Effector memory CD8-positive, alpha-beta T cell (primary cell): ENCODE measurements at places on chromosomes 16 and 17.

DNA sequence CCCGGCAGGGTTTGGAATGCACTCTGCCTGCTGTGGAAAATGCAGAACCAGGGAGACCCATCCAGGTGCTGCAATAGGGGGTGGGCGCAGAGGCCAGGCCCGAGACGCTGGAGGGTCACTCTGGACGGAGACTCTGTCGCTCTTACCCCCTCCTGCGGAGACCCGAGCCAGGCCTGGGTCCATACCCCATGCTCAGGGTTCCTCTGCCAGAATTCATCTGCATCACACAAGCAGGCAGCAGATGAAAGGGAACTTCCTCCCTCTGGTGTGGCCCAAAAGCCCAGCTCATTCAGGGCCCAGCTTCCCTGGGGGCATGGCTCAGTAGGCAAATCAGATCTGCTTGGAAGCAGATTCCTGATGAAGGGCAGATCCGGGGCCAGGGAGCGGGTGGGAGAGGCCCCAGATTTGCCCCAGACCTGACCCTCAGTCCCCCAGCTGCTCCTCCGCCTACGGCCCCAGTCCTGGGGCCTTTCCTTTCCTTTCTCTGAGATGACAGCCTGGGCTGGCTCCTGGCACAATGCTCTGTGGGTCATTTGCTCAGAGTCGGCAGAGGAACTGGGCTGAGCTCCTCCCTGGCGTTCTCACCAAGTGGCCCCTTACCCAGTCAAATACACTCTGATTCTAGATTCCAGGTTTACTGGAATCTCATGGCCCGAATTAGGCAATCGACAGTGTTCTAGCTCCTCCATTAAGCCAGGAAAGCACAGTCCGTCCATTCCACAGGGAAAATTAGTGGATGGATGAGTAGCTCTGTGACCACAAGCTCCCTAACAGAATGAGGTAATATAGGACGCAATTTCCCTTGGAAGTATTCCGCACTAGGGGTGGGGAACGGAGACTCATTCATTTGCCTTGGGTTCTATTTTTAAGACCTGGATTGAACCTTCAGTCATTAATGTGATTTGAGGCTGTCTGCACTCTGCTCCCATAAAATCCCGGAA, 19.1 kb upstream of the RASD1 start:
- H3K27me3 ChIP-seq: no peaks in the 10 kb centered on the region
- H3K4me1 ChIP-seq: no peaks in the 10 kb centered on the region
- DNase-seq: no peak
- H3K27ac ChIP-seq: no peak overlapping the region
- no peaks in the 10 kb centered on the region for H3K36me3 ChIP-seq

DNA sequence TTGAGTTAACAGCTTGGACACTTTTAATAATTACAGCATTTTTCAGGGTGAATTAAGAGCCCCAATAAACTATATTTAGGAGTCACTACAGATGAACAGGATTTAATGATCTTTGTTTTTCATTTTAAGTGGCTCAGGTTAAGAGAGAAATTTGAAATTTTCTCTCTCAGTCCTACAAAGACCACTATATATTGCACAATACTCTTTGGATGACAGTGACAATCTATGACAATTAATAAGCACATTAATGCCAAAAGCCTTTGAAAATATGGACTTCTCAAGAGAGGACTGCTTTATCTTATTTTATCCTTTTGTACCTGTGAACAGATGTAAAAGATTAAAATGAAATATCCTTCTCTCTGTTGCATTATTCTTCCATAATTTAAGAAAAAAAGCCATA, 151.1 kb upstream of the IRX5 start:
- no peaks in the 10 kb centered on the region for H3K4me1 ChIP-seq
- H3K27ac ChIP-seq: no peak overlapping the region
- H3K27me3 ChIP-seq: no peaks in the 10 kb centered on the region

DNA sequence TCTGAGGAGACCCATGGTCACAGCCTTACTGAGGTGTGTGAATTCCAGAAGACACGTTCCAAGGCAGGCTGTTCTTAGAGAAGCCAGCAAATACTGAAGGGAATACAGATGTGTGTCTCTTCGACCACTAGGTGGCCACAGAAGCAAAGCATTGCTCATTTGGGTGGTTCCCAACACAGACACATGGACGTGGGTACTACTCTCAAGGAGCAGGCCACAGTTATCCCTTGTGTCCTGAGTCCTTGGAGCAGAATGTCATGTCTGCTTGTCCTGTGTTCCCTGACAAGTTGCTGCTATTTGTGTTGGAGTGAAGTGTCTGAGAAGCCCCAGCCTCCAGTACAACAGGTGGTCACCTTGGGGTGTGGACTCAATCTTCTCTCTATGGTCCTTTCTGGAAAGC, 30.3 kb downstream of the HMOX2 start:
- peak overlapping the region; percentile 96 for H3K27ac ChIP-seq
- peak; percentile 57 for DNase-seq
- peaks cover 50% of the 10 kb centered on the region for H3K36me3 ChIP-seq
- H3K4me3 ChIP-seq: peak overlapping the region; percentile 78
- no peaks in the 10 kb centered on the region for H3K27me3 ChIP-seq

DNA sequence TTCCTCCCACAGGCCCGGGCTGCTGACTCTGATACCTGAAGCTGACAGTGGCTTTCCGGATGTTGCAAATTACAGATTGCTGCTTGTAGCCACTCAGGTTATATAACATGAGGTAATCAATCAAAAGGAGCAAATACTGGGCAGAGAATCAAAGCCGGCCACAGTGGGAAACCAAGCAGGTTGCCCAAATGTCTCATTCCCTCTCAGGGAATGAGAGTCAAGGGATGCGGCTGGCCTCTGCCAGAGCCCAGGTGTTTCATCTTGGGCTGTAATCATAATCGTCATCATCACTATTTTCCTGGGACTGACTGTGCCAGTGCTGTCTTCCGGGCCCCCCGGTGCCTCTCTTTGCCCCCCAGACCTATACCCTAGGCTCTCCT, 292.4 kb upstream of the FOXF1 start:
- H3K4me3 ChIP-seq: no peak overlapping the region
- peaks cover 29% of the 10 kb centered on the region for H3K27me3 ChIP-seq
- no peak for DNase-seq
- peaks cover 2% of the 10 kb centered on the region for H3K4me1 ChIP-seq

- H3K27me3 ChIP-seq: no peaks in the 10 kb centered on the region
- no peak overlapping the region for H3K4me3 ChIP-seq
- DNase-seq: no peak
- peaks cover 13% of the 10 kb centered on the region for H3K36me3 ChIP-seq
Observed at GRCh38 chr17:4318596-4318995, 47.9 kb downstream of the UBE2G1 start.

- no peak for DNase-seq
- H3K27me3 ChIP-seq: no peaks in the 10 kb centered on the region
- H3K4me3 ChIP-seq: no peak overlapping the region
- peaks cover 49% of the 10 kb centered on the region for H3K36me3 ChIP-seq
- no peak overlapping the region for H3K27ac ChIP-seq
- peaks cover 28% of the 10 kb centered on the region for H3K4me1 ChIP-seq
Observed at GRCh38 chr17:1434150-1434549, 21.9 kb downstream of the CRK start.

DNA sequence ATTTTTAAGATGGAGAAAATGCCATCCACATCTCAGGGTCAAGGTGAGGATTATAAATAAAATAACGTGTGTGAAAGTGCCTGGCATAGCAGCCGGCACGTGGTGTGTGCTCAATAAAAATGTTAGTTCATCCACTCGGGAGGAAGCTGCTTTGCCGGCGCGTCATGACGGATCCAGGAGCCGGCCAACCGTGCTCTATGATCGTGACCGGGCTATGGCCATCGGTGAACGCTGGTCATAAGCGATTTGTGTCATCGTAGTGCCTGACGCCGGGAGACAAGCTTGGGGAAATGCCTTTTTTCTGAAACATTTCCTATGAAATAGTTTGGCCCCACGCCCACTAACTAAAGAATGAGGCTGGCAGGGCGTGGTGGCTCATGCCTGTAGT, 74.0 kb downstream of the CMC2 start:
- H3K4me3 ChIP-seq: peak overlapping the region; percentile 77
- no peaks in the 10 kb centered on the region for H3K36me3 ChIP-seq
- H3K27me3 ChIP-seq: peaks cover 80% of the 10 kb centered on the region
- H3K27ac ChIP-seq: no peak overlapping the region

- peaks cover 21% of the 10 kb centered on the region for H3K27me3 ChIP-seq
- H3K4me3 ChIP-seq: no peak overlapping the region
- H3K4me1 ChIP-seq: no peaks in the 10 kb centered on the region
- H3K36me3 ChIP-seq: no peaks in the 10 kb centered on the region
- DNase-seq: no peak
Observed at GRCh38 chr17:10328206-10328605, 44.6 kb downstream of the MYH13 start.

- H3K4me1 ChIP-seq: no peaks in the 10 kb centered on the region
- H3K27me3 ChIP-seq: no peaks in the 10 kb centered on the region
- no peak overlapping the region for H3K27ac ChIP-seq
- H3K4me3 ChIP-seq: no peak overlapping the region
- no peaks in the 10 kb centered on the region for H3K36me3 ChIP-seq
Observed at GRCh38 chr17:63221939-63222338, 224.2 kb downstream of the CYB561 start.

DNA sequence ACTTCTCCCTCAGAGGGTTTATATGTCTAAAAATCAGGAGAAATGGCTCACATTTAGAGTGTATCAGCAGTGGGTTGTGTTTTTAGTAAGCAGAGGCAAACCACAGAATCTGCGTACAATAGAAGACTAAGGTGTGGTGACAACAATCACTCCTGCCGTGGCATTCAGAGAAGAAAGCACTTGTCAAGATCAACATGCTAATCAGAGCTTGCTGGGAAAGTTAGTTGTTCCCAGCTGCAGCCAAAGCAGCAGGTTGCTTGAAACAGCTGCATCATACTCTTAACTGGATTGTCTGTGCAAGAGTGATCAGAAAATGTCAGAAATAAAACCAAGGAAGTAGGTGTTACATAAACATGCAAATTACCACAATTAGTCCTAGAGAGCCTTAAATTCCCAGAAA, 616.4 kb downstream of the CDH8 start:
- H3K4me1 ChIP-seq: no peaks in the 10 kb centered on the region
- no peaks in the 10 kb centered on the region for H3K27me3 ChIP-seq
- H3K4me3 ChIP-seq: no peak overlapping the region
- DNase-seq: no peak

GRCh38 chr16:81106826-81107503, 10.8 kb upstream of the GCSH start:
- no peak for DNase-seq
- H3K4me3 ChIP-seq: no peak overlapping the region
- H3K27me3 ChIP-seq: peaks cover 63% of the 10 kb centered on the region
- H3K27ac ChIP-seq: no peak overlapping the region
- no peaks in the 10 kb centered on the region for H3K36me3 ChIP-seq

DNA sequence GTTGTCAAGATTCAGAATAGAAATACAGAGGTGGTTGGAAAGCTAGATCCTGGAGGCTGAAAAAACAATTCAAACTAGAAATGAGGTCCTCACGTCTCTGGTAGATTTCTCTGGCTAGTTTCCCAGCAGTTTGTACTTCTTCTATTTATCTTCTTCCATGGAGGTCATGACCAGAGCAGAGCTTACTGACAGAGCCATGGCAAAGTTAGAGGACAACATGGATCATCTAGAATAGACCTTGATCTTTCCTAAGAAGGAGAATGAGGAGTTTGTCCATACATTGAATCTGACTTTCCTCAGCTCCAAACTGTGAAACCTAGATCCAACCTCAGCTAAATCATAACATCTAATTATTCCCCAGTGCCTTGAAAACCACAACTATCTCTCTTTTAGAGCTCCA, 900.8 kb upstream of the GOT2 start:
- no peak overlapping the region for H3K4me3 ChIP-seq
- H3K4me1 ChIP-seq: no peaks in the 10 kb centered on the region
- no peak for DNase-seq
- no peaks in the 10 kb centered on the region for H3K27me3 ChIP-seq

DNA sequence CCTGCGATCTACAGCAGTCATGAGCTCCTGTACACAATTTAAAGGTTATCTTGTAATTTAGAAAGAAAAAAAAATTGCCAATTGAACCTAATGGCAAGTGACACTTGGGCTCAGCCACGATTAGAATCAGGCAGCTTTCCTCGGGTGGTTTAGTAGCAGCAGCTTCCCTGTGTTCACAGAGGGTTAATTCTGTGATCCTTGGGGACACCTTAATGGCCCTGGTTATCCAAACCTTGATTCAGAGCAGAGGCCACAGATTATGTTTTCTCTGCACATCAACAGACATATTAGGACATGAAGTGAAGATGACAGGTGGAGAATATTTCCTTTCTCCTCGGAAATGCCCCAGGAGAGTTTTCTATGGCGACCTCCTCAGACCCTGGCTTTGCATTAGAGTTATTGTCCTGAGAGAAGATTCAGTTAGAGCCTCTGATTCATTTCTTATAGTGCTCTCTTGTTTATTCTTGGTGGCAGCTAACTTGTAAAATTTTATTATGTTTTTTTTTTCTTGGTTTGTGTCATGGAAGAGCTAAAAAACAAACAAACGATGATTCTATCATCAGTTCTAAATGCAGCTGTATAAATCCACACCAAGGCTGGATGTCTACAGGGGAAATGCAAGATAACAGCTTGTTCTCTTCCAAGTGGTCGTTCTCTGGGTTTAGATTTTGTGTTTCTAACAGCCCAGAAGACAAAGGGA, 351.2 kb upstream of the DYNLRB2 start:
- no peak for DNase-seq
- no peak overlapping the region for H3K4me3 ChIP-seq
- no peaks in the 10 kb centered on the region for H3K36me3 ChIP-seq
- H3K4me1 ChIP-seq: no peaks in the 10 kb centered on the region
- H3K27ac ChIP-seq: no peak overlapping the region
- peaks cover 30% of the 10 kb centered on the region for H3K27me3 ChIP-seq

- H3K27me3 ChIP-seq: no peaks in the 10 kb centered on the region
- H3K4me3 ChIP-seq: no peak overlapping the region
- peaks cover 13% of the 10 kb centered on the region for H3K36me3 ChIP-seq
- H3K27ac ChIP-seq: no peak overlapping the region
Observed at GRCh38 chr16:10984509-10984908, 40.1 kb downstream of the CLEC16A start.

DNA sequence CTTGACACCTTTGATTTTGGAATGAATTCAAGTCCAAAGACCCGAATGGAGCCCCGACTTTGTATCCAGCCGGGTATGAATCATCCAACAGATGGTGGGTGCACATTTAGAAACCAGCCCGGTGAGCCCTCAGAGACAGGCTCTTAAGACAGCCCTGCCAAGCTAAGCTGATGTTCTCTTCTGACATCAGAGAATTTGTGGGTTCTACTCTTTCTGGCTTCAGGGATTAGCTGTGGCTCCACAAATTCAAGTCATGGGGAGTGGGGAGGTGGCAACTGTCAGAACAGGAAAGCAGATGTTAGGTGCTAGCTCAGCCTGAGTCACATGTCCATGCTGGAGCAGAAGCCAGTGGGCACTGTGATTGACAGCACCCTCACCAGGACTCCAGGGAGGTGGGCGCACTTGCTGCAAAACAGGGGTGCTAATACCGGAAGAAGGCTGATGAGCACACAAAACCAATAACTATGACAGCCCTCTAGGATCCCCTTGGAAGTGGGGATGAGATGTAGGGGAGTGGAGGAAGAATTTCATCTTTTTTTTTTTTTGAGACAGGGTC, 31.4 kb upstream of the XYLT2 start:
- no peak for DNase-seq
- H3K27ac ChIP-seq: no peak overlapping the region
- no peaks in the 10 kb centered on the region for H3K4me1 ChIP-seq
- no peak overlapping the region for H3K4me3 ChIP-seq
- no peaks in the 10 kb centered on the region for H3K36me3 ChIP-seq
- H3K27me3 ChIP-seq: peaks cover 49% of the 10 kb centered on the region

GRCh38 chr17:39894681-39895376, 23.6 kb downstream of the GSDMB start:
- H3K27ac ChIP-seq: no peak overlapping the region
- no peaks in the 10 kb centered on the region for H3K36me3 ChIP-seq
- DNase-seq: no peak
- H3K4me1 ChIP-seq: peaks cover 4% of the 10 kb centered on the region
- H3K4me3 ChIP-seq: no peak overlapping the region
- no peaks in the 10 kb centered on the region for H3K27me3 ChIP-seq
